ENCODE measurements at places on chromosomes 5 and 9. TPM values are rescaled to one million over a fixed set of nuclear protein-coding genes. Genes with fewer than 3 reads are reported as not detected.
A peak's percentile ranks its signal among the peaks of the same experiment; 100 is the strongest.

STC2 gene
- total RNA-seq: 4.9 TPM

PCDHA1 gene
- not detected for total RNA-seq

FCN2 gene
- not detected for total RNA-seq

PAEP gene
- not detected for total RNA-seq

UAP1L1 gene
- 30.7 TPM for total RNA-seq

DNA sequence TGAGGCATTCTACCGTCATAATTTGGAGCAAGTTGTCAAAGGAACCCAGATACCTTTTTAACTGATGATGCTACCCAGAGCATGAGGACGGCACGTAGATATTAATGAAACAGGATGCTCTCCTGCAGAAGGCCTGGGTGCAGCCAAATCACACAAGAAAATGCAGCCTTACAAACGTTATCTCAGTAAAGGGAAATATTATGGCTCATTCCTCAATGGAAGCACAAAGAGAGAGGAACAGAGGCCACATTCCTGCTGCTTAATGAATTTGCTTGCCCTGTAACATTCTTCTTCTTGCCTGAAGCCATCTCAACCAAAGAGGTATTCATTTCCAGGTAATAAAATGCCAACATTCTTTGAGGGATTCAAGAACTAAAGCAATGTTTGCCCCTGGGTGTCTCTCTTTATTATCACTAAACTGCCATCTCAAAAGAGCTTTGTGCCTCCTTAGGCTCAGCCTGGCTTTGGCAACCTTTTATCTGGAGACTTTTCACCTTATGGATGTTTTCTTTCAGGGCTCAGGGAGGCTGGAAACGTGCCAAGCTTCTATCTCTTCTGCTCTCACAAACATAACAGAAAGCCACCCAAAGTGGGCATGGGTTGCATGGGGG, 92.9 kb downstream of the TNC start:
- H3K4me1 ChIP-seq: no peaks in the 10 kb centered on the region
- H3K27me3 ChIP-seq: no peaks in the 10 kb centered on the region
- H3K27ac ChIP-seq: no peak overlapping the region
- H3K36me3 ChIP-seq: no peaks in the 10 kb centered on the region
- no peak for DNase-seq
- H3K4me3 ChIP-seq: no peak overlapping the region

GRCh38 chr9:133803028-133803585, 65.0 kb upstream of the SARDH start:
- no peaks in the 10 kb centered on the region for H3K27me3 ChIP-seq
- H3K4me1 ChIP-seq: no peaks in the 10 kb centered on the region
- no peak overlapping the region for H3K4me3 ChIP-seq
- peaks cover 14% of the 10 kb centered on the region for H3K36me3 ChIP-seq
- DNase-seq: no peak

- H3K36me3 ChIP-seq: no peaks in the 10 kb centered on the region
- peaks cover 43% of the 10 kb centered on the region for H3K4me1 ChIP-seq
- H3K4me3 ChIP-seq: no peak overlapping the region
- no peaks in the 10 kb centered on the region for H3K27me3 ChIP-seq
Observed at GRCh38 chr9:4798281-4799032, 5.7 kb downstream of the RCL1 start.

DNA sequence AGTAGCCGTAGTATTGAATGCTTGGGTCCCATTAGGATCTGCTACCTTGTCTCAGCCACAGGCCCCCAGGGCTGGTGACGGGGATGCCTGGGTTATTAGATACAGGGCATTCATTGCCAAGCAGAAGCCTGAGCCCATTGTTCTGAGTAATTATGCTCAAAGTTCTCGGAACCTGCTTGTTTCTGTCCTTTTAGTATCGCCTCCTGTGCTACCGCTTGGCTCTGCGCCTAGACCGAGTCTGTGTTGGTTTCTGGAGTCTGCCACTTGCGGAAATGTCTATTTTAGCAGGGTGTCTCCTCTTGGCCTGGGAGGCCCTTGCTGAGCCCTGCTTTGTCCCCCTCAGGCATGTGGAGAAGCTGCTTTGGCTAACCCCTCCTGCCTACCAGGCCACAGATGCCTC, 506.1 kb downstream of the BNC2 start:
- DNase-seq: no peak
- no peaks in the 10 kb centered on the region for H3K36me3 ChIP-seq
- no peak overlapping the region for H3K4me3 ChIP-seq
- no peaks in the 10 kb centered on the region for H3K4me1 ChIP-seq
- H3K27me3 ChIP-seq: no peaks in the 10 kb centered on the region

DNA sequence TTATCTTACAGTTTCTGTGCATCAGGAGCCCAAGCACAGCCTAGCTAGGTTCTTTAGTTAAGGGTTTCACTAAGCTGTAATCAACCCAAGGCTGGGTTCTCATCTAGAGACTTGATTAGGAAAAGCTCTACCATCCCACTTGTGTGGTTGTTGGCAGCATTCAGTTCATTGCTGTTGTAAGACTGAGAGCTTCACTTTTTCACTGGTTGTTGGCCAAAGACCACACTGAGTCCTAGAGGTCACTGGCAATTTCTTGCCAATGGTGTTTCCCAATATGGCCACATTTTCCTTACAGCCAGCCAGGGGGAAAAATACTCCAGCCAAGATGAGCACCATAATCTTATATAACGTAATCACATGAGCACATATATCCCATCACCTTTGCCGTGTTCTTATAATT, 74.3 kb downstream of the SMIM15 start:
- no peak overlapping the region for H3K27ac ChIP-seq
- no peaks in the 10 kb centered on the region for H3K27me3 ChIP-seq
- DNase-seq: no peak
- H3K36me3 ChIP-seq: no peaks in the 10 kb centered on the region

DNA sequence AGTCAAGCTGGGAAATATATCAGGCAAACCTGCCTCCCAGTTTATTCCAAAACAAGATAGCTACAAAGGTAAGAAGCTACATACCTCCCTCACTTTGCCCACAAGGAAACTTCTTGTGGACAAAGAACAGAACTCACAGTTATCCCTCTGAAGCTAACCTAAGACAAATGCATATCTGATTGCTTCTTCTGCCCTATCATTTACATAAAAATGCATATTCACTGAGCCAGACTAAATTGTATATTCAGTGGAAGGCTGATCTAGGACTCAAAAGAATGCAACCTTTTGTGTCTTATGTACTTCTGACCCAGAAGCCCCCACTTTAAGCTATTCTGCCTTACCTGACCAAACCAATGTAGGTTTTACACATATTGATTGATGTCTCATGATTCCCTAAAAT, 276.8 kb downstream of the HTR1A start:
- no peaks in the 10 kb centered on the region for H3K4me1 ChIP-seq
- H3K27me3 ChIP-seq: no peaks in the 10 kb centered on the region
- no peak overlapping the region for H3K27ac ChIP-seq
- no peak for DNase-seq
- no peak overlapping the region for H3K4me3 ChIP-seq

- no peaks in the 10 kb centered on the region for H3K4me1 ChIP-seq
- no peak overlapping the region for H3K27ac ChIP-seq
- DNase-seq: no peak
- no peak overlapping the region for H3K4me3 ChIP-seq
- H3K27me3 ChIP-seq: no peaks in the 10 kb centered on the region
- no peaks in the 10 kb centered on the region for H3K36me3 ChIP-seq
Observed at GRCh38 chr9:135394131-135394530, 85.5 kb upstream of the PPP1R26 start.

- no peak overlapping the region for H3K27ac ChIP-seq
- no peaks in the 10 kb centered on the region for H3K36me3 ChIP-seq
- no peak overlapping the region for H3K4me3 ChIP-seq
Observed at GRCh38 chr5:44932922-44933585, 124.3 kb downstream of the MRPS30 start.

DNA sequence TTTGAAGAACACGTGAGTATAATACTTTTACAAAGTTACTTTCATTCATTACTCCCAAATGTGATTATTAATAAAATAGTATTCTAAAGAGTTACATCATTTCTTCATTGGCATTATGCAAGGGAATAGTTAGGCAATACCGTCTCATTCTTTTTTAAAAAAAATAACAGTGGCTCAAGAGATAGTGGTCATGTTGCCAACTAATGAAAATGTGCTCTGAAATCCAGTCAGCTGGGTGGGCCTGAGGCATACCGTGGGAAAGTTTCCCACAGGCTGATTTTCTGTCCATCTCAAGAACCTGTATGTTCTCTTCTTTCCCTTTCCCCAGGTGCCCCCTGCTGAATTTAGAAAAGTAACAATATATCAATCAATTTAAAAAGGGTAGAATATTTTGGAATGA, 40.8 kb upstream of the ROPN1L start:
- H3K4me1 ChIP-seq: no peaks in the 10 kb centered on the region
- no peak overlapping the region for H3K4me3 ChIP-seq
- H3K27me3 ChIP-seq: no peaks in the 10 kb centered on the region

DNA sequence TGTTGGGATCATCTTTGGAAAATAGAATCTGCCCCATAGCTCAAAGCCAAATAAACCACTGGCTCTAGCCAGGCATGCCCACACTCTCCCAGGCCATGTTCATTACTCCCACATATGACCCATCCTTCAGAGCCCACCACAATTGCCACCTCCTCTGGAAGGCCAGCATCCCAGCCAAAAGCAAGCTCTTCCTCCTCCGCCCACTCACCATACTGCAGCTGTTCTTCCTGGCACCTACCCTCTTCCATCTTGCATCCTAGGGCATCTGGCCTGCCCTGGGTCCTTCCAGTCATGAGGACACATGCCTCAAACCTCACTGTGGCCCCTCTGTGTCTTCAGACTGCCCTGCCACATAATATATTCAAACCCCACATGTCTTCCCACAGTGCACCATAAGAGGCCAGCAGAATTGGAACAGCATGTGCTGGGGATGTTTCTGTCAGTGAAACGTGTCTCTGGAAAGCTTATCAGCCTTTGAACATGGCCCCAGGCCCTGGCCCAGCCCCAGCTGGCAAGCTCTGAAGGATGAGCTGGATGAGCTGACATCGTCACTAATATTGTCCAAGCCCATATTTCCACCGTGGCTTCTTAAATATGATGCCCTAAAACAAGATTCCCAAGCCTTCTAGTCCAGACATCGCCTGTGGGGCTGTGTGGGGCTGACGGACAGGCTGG, 230.8 kb downstream of the AGTPBP1 start:
- H3K27me3 ChIP-seq: no peaks in the 10 kb centered on the region
- DNase-seq: no peak
- no peak overlapping the region for H3K27ac ChIP-seq
- H3K4me1 ChIP-seq: no peaks in the 10 kb centered on the region

- H3K36me3 ChIP-seq: peaks cover 24% of the 10 kb centered on the region
- no peak for DNase-seq
- no peak overlapping the region for H3K4me3 ChIP-seq
- no peaks in the 10 kb centered on the region for H3K4me1 ChIP-seq
Observed at GRCh38 chr9:71975833-71976232, 64.4 kb downstream of the C9orf85 start.

DNA sequence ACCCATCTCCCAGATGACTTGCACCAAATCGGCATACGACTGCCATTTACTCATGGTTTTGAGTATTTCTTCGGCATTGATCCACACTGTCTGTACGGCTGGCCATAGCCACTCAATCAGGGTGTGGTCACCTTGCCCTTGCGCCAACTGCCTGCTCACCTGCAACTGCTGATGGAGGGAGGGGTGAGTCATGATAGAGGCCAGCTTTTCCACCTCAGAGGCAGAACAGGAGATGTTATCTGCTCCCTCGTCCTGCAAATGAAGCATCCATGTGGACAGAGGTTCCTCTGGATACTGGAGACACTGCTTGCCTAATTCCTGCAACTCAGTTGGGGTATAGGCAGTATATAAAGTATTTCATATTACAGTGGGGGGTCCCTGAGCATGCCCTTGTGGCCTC, 85.6 kb upstream of the ATP10B start:
- no peak for DNase-seq
- H3K27ac ChIP-seq: no peak overlapping the region
- H3K27me3 ChIP-seq: no peaks in the 10 kb centered on the region
- H3K4me3 ChIP-seq: no peak overlapping the region

- no peaks in the 10 kb centered on the region for H3K36me3 ChIP-seq
- H3K4me3 ChIP-seq: no peak overlapping the region
- DNase-seq: no peak
- no peaks in the 10 kb centered on the region for H3K4me1 ChIP-seq
Observed at GRCh38 chr5:41268894-41269293, 55.6 kb upstream of the C6 start.

GRCh38 chr9:109781086-109781485, 1.1 kb downstream of the PALM2AKAP2 start:
- peaks cover 4% of the 10 kb centered on the region for H3K27me3 ChIP-seq
- H3K27ac ChIP-seq: peak overlapping the region; percentile 43
- H3K4me3 ChIP-seq: peak overlapping the region; percentile 59
- H3K4me1 ChIP-seq: no peaks in the 10 kb centered on the region
- no peaks in the 10 kb centered on the region for H3K36me3 ChIP-seq
- DNase-seq: no peak

- peaks cover 54% of the 10 kb centered on the region for H3K4me1 ChIP-seq
- no peaks in the 10 kb centered on the region for H3K27me3 ChIP-seq
- DNase-seq: no peak
- H3K27ac ChIP-seq: no peak overlapping the region
- H3K36me3 ChIP-seq: no peaks in the 10 kb centered on the region
Observed at GRCh38 chr9:92749071-92749933, 15.3 kb downstream of the BICD2 start.

DNA sequence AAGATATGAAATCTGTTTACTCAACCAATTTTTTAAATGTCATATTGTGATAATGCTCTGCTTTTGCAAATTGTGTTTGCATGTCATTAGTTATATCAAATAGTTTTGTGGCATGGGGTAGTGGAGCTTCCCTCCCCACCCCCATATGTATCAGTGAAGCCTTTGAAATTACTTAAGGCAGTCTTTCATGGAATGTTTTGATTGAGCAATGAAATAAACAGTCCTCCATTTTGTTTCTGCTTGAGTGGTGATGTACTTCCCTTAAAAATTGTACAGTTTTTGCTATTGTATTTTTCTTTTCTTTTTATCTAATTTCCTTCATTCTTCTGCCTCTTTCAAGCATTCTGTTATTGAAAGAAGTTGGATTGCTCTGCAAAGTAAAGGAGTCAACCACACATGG, 3.5 kb downstream of the SOWAHA start:
- H3K27ac ChIP-seq: no peak overlapping the region
- peaks cover 19% of the 10 kb centered on the region for H3K27me3 ChIP-seq
- DNase-seq: no peak
- H3K4me1 ChIP-seq: peaks cover 13% of the 10 kb centered on the region
- H3K4me3 ChIP-seq: no peak overlapping the region
- no peaks in the 10 kb centered on the region for H3K36me3 ChIP-seq

DNA sequence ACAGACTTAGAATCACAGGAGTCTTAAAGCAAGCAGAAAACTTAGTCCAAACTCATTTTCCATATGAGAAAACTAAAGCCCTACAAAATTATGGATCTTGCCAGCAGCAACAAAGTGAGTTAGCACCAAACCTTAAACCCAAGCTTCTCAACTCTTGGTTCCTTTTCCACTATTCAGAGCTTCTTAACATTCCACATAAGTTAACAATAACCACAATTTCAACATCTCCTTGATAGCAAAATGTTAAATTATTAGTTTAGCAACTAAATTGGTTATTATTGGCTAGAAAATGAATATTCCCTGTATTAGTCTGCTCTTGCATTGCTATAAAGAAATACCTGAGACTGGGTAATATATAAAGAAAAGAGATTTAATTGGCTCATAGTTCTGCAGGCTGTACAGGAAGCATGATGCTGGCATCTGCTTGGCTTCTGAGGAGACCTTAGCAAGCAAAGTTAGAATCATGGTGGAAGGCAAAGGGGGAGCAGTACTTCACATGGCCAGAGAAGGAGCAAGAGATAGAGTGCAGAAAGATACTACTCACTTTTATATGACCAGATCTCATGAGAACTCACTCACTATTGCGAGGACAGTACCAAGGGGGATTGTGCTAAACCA, 26.2 kb upstream of the ARSB start:
- H3K36me3 ChIP-seq: no peaks in the 10 kb centered on the region
- no peaks in the 10 kb centered on the region for H3K27me3 ChIP-seq
- H3K4me3 ChIP-seq: no peak overlapping the region
- no peak overlapping the region for H3K27ac ChIP-seq
